ENCODE measurements at places on chromosomes 4 and X.

DNA sequence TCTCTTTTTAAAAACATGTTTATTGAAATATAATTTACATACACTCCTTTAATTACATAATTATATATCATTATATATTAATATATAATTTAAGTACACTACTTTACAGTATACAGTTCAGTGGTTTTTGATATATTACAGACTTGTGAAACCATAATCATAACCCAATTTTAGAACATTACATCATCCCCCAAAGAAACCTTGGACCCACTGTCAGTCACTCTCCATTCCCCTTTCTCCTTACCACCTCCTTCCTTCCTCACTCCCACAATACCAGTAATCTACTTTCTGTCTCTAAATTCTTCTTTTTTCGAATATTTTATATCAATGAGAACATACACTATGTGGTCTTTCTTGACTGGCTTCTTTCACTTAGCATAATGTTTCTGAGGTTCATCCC lies 17.9 kb upstream of the EXOSC9 start:
- DNase-seq, result no peak

- DNase-seq, result no peak
Observed at GRCh38 chr4:102116121-102116520, 229.2 kb downstream of the SLC39A8 start.

GRCh38 chr4:26368685-26369084 lies 47.9 kb downstream of the RBPJ start:
- no peak for DNase-seq

- no peak for DNase-seq
Observed at GRCh38 chr4:94457692-94458106, 6.0 kb downstream of the PDLIM5 start.

DNA sequence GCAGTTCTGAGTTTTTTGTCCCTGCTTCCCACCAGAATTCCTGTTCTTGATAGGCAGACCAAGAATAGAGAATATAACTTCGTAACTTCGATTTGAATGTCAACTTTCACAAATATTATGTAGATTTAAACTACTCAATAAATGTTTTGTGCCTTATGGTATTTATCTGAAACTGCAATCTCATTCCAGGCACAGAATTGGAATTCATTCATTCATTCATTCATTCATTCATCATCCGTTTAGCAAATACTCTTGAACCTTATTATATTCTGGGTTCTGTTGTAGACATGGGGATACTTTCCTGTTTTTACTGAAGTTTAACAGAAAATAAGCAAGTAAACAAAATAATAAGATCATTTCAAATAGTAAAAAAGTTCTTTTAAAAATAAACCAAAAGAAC lies 324.4 kb downstream of the UNC5C start:
- DNase-seq, result no peak

DNA sequence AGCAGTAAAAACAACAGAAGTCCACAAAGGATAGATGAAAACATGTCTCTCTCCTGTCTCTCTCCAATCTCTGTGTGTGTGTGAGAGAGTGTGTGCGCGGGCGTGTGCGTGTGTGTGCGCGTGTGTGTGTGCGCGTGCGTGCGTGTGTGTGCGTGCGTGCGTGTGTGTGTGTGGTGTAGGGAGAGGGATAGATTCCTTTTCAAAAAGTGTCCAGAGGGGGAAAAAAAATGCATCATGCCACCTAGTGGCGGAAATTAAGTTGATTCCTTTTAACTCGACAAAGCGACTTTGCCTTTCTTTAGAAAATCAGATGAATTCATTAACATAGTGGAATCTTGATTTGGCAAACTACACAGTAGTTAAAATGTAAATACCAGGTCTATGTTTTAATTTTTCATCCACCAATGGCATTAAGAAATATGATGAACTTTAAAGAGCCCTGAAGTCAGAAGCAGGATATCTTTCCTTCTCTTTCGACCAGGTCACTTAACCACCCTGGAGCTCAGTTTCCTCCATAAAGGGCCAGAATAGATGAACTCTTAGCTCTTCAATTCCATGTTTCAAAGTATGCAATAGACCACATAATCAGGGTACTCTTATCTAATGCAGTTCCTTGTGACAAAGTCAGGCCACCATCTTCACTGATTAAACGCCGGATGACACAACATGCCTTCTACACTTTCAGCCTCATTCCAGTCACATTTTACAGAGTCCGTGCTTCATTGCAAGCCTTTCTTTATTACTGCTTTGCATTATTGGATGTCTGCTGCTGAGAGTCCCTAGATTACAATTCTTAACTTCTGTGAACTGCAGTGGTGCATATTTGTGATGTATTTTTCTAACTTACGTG lies 162.8 kb downstream of the FBXO8 start:
- no peak for DNase-seq

DNA sequence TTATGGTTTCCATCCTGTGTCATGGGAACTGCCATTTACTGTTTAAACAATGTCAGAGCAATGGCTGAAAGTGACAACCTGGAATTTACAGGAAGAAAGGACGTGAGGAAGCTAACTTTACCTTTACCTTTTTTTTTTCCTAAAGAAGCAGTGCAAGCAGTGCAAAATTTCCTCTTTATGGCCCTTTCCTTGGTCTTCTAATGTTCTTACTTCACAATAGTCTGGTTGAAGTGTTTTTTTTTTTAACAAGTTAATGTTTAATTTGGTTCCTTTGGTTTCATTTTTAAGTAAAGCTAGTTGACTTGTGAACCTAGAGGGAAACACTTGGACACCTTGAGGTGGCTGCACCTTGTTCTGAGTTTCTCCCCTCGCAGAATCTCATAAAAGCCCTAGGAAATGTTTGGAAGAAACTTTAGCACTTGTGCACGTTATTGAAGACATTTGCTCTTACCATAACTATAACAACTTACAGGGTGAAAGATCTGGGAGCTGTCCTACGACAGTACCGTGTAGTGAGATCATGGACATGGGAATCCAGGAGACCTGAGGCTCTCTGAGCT lies 1.8 kb downstream of the SGMS2 start:
- DNase-seq, result no peak

DNA sequence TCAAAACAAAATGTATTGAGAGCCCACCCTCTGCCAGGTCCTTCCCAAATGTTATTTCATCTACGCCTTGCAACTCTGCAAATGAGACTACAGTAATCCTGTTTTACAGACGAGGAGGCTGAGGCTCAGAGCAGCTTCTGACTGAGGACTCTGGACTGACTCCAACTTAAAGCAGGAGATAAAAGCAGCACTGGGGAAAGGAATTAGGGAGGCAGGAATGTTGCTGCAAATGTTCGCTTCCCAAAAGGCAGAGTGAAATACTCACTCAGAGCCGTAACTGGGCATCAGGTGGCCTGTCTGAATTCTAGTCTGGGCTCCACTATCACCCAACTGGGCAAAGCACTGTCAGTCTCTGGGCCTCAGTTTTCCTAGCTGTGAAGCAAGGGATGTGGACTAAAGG lies 94.7 kb upstream of the SRD5A3 start:
- DNase-seq, result no peak

- peak; percentile 56 for DNase-seq
Observed at GRCh38 chrX:130079824-130080406, 30.4 kb downstream of the ELF4 start.

DNA sequence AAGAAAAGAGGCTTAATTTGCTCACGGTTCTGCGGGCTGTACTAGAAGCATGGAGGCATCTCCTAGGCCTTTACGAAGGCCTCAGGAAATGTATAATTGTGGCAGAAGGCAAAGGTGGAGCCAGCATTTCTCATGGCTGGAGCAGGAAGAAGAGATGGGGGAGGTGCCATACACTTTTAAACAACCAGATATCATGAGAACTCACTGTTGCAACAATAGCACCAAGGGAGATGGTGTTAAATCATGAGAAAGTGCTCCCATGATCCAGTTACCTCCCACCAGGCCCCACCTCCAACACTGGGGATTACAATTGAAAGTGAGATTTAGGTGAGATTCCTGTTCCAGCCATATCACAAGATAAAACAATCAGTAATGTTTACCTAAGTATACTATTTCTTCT lies 45.5 kb downstream of the MTHFD2L start:
- DNase-seq, result no peak

- DNase-seq, result no peak
Observed at GRCh38 chrX:130053236-130053635, 57.1 kb downstream of the ELF4 start.

DNA sequence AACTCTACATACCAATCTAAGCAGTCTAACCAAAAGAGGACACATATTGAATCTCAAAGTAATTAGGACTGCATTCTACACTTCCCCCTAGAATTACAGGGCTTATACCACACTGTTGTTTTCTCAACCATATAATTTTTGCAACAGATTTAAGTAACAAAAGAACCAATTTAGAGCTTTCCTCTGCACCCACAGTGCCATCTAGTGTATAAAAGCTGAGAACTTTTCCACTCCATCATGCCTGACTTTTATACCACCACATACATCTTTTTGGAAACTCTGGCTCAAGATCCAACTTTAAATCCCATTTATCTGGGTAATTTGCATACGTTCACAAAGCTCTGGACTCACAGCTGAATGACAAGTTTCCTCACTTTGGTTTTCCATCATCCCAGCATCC lies 99.5 kb downstream of the EFHC2 start:
- no peak for DNase-seq

DNA sequence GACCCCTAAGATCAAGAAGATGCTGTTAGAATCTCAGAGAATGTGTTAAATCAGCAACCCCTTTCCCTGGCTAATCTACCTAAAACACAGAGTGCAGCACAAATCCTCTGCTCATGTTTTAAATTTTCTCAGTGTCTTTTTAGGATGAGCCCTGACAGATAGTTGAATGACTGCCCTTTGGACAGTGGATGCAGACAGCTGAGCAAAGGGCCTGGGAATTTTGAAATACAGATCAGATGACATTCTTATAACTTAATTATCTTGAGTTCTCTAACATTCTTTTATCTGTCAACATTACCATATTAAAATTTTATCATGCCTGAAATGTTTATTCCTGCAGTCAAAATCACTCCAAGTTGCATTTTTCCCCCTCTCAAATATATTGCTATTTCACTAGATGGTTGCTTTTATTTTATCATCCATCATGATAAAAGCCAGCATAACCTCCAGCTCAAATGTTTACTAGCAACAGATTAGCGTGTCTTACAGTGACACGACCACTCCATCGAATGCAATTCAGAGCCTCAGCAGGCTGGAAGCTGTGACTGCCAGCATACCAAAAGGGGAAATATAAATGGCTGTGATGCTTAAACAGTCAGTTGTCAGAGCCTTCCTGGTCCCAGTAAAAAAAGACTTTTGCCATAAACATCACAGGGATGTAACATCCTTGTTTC lies 22.8 kb upstream of the ARHGAP24 start:
- no peak for DNase-seq

GRCh38 chrX:1327651-1328304 lies 8.8 kb upstream of the IL3RA start:
- DNase-seq, result no peak
